HCEC 1CT (cell line): ENCODE measurements at places on chromosomes 5 and 9.
A peak's percentile ranks its signal among the peaks of the same experiment; 100 is the strongest.

GRCh38 chr5:151451626-151452520 is 4.5 kb downstream of the SLC36A1 start:
- peak; percentile 50 for DNase-seq

DNA sequence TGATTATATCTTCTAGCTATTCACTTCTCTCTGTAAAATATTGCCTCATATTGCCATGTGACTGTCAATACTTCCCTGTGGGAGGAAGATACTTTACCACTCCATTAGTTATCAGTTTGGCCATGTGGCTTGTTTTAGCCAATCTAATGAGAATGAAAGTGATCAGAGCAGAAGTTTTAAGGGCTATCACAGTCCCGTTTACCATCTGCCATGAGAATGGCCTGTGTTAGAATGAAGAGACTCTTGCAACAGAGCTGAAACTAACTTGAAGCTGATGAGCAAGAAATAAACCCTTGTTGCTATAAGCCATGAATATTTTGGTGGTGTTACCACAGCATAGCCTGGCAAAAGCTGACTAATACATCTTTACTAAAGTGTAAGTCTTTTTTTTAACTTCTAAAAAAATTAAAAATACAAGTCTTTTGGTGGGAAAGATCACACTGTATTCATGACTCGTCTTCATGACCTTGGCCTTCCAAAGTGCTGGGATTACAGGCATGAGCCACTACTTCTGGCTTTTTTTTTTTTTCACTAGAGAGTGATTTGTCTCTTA is 68.0 kb upstream of the CTNNA1 start:
- no peak for DNase-seq

- DNase-seq = peak; percentile 5
Observed at GRCh38 chr9:81363916-81364480, 325.3 kb downstream of the TLE1 start.

- DNase-seq = no peak
Observed at GRCh38 chr9:37301042-37301853, 121.2 kb upstream of the GRHPR start.

GRCh38 chr9:112020680-112021596 is 124.3 kb downstream of the UGCG start:
- peak; percentile 84 for DNase-seq

DNA sequence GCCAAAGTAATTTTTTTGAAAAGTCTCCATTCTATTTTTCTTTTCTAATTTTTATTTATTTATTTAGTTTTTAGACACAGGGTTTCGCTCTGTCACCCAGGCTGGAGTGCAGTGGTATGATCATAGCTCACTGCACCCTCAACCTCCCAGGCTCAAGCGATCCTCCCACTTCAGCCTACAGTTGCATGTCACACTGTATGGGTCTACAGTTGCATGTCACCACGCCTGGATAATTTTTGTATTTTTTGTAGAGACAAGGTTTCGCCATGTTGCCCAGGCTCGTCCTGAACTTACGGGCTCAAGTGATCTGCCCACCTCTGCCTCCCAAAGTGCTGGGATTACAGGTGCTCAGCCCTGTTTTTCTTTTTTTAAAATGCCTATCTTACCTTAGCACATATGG is 10.7 kb downstream of the FANCC start:
- DNase-seq = no peak

DNA sequence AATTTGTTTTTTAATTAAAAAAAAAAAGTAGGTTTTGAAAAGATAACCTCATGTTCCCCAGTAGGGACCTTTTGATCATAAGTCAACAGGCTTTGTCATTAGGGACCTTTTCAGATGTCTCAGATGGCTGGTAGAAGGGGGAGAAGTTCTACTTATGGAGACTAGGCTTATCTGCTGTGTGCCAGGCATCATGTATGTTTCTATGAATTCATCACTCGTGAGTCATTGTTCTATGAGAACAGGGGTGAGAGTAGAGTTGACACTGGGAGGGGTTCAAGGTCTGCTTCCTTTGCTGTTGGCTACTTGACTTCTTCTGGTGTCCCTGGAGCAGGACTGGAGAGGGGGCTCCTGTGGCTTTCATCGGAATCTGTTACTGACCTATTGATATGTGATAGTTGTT is 138.8 kb downstream of the KDM4C start:
- peak; percentile 29 for DNase-seq

DNA sequence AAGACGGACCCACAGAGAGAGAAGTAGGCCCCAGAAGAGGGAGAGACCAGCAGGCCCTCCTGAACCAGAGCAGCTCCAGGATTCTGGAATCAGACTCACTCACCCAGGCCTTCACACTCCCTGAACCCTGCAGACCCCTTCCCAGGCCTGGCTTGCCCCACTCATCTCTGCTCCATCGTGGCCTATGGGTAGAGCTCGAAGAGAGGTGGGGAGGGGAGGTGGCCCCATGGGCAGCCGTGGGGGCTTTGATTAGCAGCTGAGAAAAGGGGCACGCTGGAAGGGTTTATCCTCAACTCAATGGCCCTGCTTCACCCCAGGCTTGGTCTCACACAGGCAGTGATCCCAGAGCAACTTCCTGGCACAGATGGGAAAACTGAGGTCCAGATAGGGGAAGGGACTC is 613 bp downstream of the MYMK start:
- DNase-seq = no peak

DNA sequence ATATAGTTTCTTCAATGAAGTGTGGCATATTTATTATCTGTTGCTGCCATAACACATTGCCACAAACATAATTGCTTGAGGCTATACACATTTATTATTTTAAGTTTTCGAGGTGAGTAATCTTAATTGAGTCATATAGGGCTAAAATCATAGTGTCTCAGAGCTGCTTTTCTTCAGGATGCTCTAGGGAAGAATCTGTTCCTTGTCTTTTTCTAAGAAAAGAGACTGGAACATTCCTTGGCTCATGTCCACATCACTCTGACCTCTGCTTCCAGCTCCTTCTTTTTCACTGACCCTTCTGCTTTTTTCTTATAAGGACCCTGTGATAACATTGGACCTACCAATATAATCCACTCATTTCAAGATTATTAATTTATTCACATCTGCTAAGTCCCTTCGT is 632.4 kb upstream of the TYRP1 start:
- no peak for DNase-seq

- DNase-seq = no peak
Observed at GRCh38 chr5:110475529-110475928, 250.9 kb downstream of the TMEM232 start.

- DNase-seq = no peak
Observed at GRCh38 chr9:38642951-38643814, 22.8 kb upstream of the ANKRD18A start.

DNA sequence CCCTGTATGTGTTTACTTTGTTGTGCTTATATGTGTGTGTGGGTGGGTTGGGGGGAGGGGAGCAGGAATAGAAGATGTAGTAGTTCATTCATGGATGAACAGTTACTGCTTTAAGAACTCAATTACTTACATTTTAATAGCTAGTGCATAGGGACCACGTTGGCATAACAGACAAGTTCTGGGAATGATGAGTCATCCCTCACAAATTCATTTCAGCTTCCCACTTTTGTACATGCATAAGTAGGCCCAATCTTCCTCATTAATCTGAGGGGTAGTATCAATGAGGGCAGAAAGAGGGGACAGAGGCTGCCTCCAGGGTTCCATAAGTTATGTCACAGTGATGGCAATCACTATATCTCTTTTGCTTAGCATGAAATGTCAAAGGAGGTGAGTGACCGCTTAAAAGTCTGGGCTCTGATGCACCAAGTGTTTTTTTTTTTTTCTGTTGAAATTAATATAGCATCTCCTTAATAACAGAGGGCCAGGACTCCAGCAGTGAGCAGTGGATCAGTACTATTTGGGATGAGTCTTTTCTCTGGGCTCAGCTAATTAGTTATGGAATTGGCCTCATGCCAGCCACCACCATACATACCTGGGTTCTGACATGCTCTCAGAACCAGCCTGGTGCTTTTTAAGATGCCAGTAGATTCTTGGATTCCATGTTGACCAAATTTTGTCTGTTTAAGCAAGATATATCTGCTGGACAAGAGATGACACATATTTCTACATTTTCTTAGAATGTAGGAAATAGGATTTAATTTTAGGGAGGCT is 37.1 kb downstream of the PRDM6 start:
- DNase-seq = peak; percentile 58

DNA sequence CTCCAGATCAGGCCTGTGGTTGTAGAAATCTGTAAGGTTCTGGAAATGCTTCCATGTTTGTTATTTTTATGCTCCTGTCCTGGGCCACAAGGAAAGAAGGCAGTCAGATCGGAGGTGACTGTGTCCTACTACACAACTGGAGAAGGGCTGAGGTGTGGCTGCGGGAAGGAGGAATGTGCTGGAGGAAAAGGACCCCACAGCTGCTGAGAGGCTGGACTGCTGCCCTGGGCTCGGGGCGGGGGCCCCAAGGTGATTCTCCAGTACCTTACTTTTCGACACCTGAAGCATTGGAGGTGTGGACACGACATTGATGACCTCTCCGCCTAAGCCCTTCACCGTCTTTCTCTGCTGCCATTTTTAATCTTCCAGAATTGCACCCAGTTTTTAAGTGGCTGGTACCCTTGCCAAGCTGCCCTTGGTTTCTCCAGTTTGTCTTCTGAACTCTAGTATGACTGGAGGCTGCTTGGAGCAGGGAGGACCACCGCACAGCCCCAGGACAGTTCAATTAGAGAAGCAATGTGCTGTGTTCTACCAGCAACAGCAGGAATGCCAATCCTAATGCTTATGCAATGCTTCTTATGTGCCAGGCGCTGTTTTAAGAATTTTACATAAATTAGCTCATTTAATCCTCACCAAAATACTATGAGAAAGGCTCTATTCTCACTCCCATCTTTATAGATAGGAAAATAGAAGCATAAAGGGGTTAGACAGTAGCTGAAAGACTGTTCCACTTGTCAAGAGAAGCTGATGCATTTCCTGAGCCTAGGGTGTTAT is 13.5 kb upstream of the ANKRD33B start:
- no peak for DNase-seq

DNA sequence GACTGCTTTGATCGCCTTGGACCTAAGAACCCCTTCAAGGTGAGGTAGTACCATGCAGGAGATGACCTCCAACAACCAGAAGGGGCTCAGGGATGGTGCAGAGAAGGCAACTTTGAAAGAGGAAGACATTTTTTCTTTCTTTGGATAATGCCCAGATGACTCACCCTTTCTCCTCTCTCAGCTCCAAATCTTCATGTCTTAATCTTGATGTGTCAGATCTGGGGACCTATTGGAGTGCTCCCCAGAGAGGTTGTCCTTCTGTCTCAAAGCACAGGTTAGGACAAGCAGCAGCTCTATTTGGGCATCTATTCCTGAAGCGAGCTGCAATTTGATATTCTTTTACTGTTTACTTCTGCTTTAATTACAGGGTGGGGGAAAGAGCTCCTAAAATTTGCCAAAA is 229.9 kb upstream of the MAP3K1 start:
- peak; percentile 10 for DNase-seq

DNA sequence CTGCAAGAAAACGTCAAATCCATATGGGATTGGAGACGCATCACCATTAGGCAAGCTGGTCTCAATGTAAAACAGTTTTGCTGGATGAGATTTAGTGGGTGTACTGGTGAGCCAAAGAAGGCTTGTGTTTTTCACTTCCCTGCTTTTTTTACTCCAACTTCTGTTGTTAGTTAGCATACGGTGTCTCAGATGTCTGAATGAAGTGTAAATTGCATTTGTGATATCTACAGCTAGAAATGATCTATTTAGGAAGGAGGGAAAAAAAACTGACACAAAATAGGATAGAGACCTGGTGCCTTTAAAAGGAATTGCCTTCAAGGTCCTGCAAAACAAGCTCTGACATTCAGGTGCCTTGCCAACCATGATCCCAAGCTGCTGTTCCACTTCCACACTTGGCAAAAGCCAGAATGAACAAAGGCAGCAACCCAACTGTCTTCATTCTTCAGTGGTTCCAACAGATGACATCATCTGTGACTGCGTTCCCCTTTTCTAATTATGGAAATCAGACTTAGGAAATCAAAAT is 104.2 kb upstream of the RAI14 start:
- DNase-seq = no peak

DNA sequence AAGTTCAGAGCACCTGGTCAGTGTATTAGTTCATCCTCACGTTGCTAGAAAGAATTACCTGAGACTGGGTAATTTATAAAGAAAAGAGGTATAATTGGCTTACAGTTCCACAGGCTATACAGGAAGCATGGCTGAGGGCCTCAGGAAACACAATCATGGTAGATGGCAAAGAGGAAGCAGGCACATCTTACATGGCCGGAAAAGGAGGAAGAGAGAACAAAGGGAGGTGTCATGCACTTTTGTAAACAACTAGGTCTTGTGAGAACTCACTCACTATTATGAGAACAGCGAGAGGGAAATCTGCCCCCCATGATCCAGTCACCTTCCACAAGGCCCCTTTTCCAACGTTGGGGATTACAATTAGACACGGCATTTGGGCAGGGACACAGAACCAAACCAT is 28.8 kb upstream of the CAVIN4 start:
- DNase-seq = no peak

- no peak for DNase-seq
Observed at GRCh38 chr9:33850267-33850629, 33.3 kb downstream of the UBE2R2 start.

GRCh38 chr5:83742089-83742488 is 21.4 kb upstream of the HAPLN1 start:
- no peak for DNase-seq

DNA sequence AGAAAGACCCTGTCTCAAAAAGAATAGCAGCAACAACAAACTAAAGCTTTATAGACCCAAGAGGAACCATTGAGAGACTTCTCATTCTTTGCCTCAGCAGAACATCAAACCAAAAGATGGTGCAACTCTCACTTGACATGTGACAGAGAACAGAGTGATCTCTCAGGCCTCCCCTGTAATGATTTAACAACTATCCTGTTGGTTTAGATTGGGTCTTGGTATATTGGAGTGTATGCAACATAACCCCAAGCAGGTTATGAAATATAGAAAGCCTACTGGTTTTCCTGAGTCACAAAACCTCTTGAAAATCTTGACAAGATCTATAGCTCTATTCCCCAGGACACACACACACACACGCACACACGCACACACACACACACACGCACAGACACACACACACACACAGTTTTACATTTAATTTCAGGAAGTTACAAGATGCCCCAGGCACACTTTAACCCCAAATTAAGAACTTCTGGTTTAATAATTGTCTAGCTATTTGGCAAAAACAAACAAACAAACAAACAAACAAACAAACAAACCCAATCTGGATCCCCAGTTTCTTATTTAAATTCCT is 6.5 kb upstream of the FGF1 start:
- no peak for DNase-seq
